Amniotic stem cell (primary cell): ENCODE measurements at places on chromosomes 11 and 22.

DNA sequence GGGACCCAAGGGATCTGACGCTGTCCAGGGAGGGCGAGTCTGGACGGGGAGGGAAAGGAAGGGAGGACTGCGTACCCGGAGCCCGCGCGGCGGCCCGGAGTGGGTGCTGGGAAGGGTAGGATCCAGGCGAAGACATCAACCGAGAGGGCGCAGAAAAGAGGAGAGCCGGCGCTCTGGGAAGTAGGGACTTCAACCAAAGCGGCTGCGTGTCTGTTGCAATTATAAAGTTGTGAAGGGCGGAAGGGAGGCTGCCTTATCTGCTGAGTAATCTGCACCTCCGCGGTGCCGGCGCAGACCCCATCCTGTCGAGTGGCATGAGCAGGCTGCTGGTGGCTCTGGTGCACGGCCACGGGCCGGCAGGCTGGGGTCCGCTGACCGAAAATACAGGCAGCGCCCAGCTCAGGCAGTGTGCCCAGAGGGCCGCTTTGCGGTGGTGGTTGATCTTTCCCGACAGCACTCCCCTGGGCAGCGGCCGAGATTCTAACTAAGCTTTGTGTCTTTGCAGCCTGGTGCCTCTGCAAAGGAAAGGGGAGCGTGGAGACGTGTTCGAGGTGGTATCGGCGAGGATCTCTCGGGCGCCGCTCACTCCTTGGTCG is 978 bp downstream of the C11orf87 start:
- DNase-seq, result no peak

DNA sequence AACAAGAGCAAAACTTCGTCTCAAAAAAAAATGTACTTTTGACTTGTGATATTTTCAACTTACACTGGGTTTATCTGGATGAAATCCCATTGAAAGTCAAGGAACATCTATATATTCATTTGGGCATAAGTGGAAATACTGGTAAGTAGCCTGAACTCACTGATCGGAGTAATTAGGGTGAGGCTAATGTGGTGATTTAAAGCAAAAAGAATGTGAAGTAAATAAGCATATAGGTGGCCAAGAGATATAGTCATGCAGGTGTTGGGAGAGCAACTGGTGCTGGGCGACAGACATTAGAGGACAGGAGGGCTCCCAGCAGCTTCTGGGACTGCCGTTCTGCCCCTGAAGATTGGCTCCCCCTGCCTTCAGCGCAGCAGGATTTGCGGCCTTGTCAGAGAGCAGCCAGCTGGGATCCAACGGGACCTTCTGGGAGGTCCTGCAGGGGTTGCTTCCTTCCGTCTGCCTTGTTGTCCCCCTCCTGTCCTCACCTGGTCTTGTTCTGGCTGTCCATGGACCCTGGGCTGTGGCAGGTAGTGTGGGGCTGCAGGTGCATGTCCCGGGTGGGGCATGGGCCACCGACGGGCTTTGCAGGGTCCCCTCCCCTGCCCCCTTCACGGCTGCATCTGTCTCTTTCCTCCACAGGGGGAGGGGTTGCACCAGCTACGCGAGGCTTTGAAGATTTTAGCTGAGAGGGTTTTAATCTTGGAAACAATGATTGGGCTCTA is 14.1 kb downstream of the RHBDD3 start:
- DNase-seq, result no peak

DNA sequence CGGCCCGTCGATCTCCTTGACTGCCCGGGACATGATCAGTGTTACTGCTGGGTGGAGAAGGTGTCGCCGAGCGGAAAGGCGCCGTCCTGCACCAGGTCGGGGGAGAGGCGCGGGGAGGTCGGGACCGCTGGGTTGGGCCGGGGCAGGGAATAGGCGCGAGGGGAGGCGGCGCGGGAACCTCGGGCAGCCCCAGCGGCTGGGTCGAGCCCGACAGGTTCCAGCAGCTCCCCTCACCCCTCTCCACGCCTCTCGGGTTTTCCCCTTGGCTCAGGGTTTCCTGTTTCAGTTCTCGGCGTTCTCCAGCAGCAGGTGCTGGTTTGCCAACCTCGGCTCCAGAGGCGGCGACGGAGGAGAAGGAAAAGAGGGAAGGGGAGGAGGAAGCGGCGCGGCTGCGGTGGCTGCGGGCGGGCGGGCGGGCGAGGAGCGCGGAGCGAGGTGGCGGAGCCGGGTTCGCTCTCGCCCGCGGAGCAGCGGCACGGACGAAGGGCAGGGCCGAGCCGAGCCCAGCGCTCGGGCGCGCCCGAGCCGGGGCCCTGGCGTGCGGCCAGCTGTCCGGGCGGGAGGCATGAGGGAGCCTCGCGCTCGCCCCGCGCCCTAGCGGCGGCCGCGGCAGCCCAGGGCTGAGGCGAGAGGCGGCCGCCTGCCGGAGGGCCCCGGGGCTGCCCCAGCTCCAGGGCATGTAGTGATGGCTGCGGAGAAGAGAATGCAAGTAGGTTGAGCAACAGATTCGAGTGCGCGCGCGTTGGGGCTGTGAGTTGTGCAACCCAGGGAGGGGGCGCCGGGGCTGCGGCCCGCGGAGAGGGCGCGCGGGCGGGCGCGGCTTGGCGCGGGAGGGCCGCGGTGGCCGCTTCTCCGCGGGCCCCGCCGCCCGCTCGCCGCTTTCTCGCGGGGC is at the start of gene ZC3H12C:
Gene ZC3H12C (plus strand): TSS at position 878 of the 892 bp plus-strand sequence. CDS start 20 bp downstream, outside the sequence.
- peak; percentile 52 for DNase-seq

- no peak for DNase-seq
These were observed 26.3 kb downstream of the CTR9 start for GRCh38 chr11:10777393-10777793.

DNA sequence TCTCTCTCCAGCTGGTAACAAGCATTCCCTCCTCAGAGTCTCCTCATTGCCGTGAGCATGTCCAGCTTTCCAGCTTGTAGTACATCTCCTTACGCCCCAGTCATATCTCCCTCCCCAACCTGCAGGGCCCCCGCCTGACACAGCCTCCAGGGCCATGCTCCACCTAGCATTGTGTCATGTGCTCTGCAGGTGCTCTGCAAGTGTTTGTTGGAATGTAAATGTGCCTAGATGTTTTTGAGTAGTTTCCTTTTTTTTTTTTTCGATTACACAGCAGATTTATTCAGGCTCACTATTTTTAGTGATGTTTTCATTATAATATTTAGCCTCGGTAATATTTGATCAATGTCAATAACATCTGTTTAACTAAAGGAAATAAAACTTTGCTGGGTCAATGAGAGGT is 82.5 kb downstream of the NCAM1 start:
- DNase-seq, result no peak
